ENCODE measurements at places on chromosomes 3 and 15.

GRCh38 chr15:66631616-66632263 lies 65.9 kb upstream of the LCTL start:
- no peak for DNase-seq

DNA sequence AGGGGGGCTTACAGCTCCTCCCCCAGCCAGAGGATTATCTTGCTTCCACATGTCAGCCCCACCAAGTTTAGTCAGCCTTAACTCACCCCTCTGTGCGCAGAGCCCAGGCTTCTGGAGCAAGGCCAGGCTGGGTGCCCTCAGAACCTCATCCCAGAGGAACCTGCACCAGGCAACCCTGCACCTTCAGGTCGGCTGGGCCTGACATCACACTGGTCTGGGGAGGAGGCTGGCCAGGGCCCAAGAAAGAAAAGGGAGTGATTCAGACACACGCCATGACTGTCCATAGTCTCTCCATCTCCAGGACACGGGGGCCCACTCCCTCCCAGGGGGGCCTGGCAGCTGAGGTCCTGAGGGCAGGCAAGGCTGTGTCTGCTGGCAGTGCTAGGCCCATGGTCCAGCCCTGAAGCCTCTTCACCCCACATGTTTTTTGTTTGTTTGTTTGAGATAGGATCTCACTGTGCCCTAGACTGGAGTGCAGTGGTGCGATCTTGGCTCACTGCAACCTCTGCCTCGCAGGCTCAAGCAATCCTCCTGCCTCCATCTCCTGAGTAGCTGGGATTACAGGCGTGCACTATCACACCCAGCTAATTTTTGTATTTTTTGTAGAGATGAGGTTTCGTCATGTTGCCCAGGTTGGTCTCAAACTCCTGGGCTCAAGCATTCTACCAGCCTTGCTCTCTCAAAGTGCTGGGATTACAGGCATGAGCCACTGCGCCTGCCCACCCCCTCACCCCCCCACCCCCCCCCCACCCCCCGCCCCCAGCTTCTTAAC lies 11.1 kb downstream of the TNK2 start:
- DNase-seq, result no peak

DNA sequence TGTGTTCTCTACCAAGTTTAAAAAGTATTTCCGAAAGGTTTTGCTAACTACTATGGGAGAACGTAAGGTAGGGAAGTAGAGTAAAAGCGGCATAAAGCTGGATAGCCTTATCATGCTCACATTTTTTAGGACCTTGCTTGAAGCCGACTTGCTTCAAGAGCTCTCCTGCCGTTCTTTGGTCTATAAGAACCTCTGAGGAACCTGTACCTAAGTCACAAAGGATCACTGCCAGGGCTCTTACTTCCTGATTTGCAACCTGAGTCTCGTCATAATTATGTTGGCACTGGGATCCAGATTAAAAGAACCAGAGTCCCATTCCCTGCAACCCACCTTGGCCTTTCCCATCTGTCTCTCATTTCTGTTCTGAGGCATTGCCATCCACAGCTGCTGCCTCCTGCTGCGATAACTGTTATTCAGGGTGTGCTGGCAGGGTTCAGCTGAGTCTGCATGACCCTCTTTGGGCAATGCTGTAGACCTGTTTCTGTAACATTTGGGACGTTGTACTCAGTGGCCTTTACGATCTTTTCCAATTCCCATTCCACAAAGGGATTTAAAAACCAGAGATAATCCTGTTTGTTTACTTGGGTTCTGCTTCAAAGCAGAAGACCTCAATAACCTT lies 131.0 kb upstream of the UMPS start:
- no peak for DNase-seq

- DNase-seq, result no peak
Observed at GRCh38 chr3:27880969-27881892, 159.1 kb upstream of the EOMES start.

GRCh38 chr15:50881121-50882048 lies 27.1 kb upstream of the AP4E1 start:
- DNase-seq, result no peak

- DNase-seq, result no peak
Observed at GRCh38 chr3:27607370-27607769, 114.8 kb downstream of the EOMES start.

GRCh38 chr15:74334127-74334526 lies 33.3 kb downstream of the CYP11A1 start:
- no peak for DNase-seq

DNA sequence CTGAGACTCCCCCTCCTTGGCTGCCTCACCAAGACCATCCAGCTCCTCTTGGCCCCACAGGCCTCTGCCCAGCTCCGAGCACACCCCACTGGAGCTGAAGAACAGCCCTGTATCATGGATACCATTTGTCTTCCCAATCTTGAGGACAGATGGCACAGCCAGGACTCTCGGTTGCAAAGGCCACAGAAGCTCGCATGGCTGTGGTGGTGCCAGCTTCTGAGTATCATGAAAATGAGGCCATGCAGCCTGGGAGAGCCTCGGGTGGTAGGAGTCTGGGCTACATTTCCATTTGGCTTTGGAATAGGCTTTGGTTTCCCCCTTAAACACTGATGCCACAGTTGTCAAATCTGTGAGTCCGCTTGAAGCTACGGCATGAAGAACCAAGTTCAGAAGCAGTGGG lies 106.6 kb downstream of the SEMA5B start:
- DNase-seq, result no peak

GRCh38 chr15:31077181-31077580 lies 24.3 kb downstream of the TRPM1 start:
- DNase-seq, result no peak

DNA sequence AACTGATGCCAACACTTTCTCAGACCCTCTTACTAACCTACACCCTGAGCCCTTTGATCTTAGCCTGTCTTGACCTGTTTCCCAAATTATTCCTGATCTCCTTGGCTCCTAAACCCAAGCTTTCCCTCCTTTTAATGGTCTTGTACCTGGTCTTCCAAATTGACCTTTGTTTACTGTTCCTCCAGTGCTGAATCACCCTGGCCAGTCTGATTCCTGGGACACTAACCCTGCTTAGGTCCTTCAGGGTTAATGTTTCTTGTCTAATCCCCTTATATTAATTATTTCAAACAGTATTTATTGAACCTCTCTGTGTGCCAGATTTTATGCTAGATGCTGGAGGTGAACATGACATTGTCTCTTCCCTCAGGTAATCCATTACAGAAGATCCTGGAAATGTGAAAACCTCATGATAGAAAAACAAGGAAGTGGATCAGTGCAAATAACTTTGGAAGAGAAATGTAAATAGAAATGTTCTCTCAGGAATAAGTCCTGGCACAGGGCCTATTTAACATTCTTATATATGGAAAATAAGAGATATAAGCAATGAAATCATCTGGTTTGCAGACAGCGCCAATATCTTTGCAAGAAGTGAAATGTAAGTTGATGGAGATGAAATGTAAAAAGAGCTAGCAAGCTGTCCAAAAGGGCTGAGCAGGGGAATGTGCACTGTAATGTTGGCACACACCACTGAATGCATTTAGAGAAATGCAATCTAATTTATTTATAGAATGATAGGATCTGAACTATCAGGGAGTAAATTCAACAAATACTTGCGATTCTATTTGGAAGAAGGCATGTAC lies 20.7 kb downstream of the HGD start:
- DNase-seq, result no peak

- no peak for DNase-seq
Observed at GRCh38 chr3:37605572-37606153, 256.0 kb upstream of the CTDSPL start.

DNA sequence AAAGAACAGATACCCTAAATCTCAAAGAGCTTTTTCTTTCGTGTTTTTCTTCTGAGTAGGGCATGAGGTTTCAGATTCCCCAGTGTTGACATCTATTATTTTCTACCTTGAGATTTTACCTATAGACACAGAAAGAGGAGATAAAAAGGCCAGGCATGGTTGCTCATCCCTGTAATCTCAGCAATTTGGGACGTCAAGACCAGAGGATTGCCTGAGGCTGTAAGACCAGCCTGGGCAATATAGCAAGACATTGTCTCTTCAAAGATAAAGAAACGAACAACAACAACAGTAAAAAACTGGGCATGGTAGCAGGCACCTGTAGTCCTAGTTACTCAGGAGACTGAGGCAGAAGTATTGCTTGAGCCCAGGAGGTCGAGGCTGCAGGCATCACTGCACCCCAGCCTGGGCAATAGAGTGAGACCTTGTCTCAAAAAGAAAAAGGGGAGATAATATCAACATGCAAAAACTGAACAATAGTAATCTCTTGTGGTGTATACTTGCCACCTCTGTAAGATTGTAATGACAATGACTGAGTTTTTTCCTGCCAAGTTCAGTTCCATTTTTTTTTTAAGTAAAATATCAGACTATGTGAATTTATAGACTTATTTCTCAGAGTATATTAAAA lies 71.3 kb downstream of the MBNL1 start:
- DNase-seq, result no peak

All from activated CD4-positive, alpha-beta T cell treated with anti-CD3 and anti-CD28 coated beads for 24 hours (primary cell).